ENCODE measurements at places on chromosomes 12 and 14.

DNA sequence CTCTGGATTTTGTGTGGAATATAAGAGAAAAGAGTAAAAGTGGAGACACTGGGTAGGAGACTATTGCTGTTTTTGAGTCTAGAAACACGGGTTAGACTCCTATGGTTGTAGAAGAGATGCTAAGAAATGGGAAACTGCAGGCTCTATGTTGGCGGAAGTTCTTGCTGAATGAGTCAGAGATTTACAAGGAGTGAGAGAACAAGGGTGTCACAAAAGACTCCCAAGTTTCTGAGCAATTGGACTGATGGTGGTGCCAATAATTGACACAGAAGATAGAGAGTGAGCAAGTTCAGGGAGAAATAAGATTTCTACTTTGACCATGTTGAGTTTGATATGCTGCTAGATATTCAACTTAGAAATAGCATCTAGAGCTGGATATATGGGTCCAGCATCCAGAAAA lies 2.6 kb upstream of the PRKD1 start:
- no peak for DNase-seq

GRCh38 chr12:106115440-106115839 lies 23.3 kb downstream of the NUAK1 start:
- no peak for DNase-seq

DNA sequence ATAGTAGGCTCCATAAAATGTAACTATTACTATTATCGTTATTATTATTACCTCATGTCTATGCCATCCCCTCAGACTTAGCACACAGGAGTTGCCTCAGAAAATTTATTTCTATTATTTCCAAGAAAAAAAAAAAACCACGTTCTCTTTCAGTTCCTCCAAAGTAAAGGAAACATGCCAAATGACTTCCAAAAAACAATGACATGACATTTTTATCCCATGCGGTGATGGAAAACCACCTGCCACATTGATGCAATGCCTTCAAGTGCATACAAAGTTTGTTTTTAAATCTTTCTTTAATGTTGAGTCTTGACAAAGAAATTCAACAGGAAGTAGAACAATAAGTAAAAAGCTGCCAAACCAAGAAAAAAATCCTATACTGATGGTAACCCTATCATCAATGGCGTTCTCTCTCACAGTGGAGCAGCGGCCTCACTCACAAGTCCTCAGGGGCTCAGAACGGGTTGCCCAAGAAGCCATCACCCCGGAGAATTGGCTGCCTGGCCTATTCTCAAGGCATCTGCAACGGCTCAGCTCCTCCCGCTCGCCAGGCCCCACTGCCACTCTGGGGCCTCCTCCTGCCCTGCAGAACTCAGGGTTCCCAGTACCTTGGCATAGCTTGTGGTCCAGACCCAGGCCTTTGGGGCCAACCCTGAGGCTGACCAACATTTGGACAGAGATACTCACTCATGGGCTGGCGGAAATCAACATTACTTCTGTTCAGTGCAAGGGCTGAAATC lies 51.9 kb downstream of the SERPINA3 start:
- no peak for DNase-seq

- DNase-seq, result no peak
Observed at GRCh38 chr12:110039085-110039807, 9.1 kb downstream of the C12orf76 start.

DNA sequence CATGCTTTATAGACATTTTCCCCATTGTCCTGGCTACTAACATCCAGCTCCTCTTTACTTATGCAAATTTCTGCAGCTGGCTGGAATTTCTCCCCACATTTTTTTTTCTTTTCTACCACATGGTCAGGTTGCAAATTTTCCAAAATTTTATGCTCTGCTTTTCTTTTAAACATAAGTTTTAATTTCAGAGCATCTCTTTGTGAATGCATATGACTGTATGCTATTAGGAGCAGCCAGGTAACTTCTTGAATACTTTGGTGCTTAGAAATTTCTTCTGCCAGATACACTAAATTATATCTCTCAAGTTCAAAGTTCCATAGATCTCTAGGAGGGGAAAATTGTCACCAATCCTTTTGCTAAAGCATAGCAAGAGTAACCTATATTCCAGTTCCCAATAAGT lies 365.9 kb downstream of the LRFN5 start:
- no peak for DNase-seq

DNA sequence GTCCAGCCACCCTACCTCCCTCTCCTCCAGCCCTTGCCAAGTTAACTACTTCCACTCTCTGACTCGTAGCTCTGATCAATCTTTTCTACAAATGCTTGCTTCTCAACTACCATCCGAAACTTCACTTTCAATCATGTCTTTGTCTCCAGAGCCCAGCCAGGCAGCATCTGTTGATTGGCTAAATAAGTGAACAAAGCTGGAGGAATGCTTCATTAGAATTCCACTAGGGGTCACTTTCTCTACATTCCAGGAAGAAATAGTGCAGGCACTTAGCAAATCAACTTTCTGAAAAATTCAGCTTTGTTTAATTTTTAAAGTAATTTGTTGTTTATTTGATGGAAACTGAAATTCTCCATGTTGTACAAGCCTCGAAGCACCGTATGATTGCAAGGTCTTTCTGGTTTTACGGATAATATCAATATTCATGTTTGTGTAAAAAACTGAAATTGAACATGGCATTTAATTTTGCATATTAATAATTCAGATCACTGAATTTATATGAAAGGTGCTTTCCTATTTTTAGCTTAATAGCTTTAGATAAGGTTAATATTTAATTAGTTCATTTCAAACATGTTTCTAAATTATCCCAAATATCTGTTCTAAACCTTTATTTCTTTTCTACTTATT lies 32.4 kb upstream of the HELB start:
- no peak for DNase-seq

DNA sequence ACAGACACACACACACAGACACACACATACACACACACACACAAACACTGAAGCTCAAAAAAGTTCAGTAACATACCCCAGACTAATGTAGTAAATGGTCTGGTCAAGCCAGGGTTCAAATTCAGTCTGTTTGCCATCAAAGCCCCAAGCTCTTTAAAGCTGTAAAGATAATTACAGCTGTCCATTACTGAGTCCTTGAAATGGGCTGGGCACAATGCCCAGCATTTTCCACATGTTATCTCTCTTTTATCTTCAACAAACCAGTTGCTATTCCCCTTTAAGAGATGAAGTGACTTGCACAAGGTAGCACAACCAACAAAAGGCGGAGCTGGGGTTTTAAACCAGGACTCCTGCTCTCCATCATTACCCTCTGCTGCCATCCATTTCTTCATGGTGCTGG lies 7.6 kb upstream of the UNC119B start:
- DNase-seq, result no peak

DNA sequence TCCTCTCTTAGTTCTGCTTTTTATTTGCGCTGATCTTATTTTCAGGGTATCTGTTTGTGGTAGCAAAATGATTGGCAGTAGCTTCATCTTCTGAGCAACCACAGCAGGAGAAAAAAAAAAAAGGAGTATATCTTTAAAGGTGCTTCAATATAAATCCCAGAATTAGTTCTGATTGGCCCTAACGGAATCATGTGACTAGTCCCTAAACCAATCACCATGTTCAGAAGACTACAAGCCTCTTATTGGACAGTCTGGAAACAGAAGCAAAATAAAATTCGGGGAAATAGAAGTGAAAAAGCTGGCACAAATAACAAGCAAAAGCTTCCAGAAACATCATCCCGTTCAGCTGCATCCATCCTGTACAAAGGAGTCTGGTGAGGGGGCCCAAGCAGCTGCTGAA lies 49.9 kb upstream of the PTPRO start:
- DNase-seq, result no peak

GRCh38 chr14:61381553-61381952 lies 60.2 kb downstream of the PRKCH start:
- DNase-seq, result no peak

- DNase-seq, result no peak
Observed at GRCh38 chr14:65962952-65963351, 523.2 kb upstream of the CCDC196 start.

- no peak for DNase-seq
Observed at GRCh38 chr14:102500158-102500662, 9.4 kb downstream of the ANKRD9 start.

- no peak for DNase-seq
Observed at GRCh38 chr14:93103392-93104080, 12.2 kb downstream of the ITPK1 start.

- no peak for DNase-seq
Observed at GRCh38 chr14:23910101-23910875, 43.3 kb upstream of the DHRS4 start.

DNA sequence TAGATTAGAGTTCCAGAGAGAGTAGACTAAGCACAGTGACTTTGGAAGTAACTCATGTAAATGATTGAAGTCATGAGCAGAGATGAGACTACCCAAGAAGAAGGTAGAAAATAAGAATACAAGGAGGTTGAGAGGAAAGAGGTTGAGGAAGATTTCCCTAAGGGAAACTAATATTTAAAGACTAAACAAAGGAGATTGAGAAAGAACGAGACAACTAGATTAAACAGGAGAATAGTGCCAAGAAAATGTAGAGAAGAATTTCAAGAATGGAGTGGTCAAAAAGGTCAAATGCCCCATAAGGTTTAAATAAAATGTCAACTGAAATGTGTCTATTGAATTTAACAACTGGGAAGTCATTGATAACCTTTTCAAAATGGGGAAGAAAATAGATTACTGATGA lies 59.0 kb downstream of the RPS29 start:
- no peak for DNase-seq

- no peak for DNase-seq
Observed at GRCh38 chr12:62726471-62726980, 208.4 kb downstream of the PPM1H start.

- DNase-seq, result no peak
Observed at GRCh38 chr12:62335796-62336195, 75.6 kb downstream of the USP15 start.

GRCh38 chr12:97321621-97322020 lies 141.0 kb upstream of the RMST start:
- DNase-seq, result no peak

GRCh38 chr14:33343016-33343415 lies 404.3 kb downstream of the NPAS3 start:
- DNase-seq, result no peak

GRCh38 chr12:70838127-70838526 lies 82.4 kb downstream of the PTPRR start:
- no peak for DNase-seq

DNA sequence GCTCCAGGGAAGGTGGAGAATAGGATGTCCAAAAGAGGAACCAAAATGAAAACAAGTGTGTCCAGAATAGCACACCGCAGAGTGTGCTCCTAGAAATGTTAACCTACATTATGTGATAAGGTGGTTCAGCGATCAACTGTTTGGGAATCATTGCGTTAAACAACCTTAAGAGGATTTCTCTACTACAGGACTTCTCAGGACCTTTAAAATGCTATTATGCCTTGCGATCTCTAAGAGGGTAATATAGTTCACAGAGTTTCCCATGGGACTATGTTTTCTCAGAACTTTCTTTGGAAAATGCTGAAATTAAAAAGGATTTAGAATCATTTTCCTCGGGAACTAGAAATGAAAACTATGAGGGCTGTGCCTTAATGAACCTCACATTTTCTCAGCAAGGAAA lies 1.8 kb downstream of the GLT8D2 start:
- no peak for DNase-seq

GRCh38 chr12:6765048-6765633 lies 1.0 kb upstream of the PTMS start:
- no peak for DNase-seq

DNA sequence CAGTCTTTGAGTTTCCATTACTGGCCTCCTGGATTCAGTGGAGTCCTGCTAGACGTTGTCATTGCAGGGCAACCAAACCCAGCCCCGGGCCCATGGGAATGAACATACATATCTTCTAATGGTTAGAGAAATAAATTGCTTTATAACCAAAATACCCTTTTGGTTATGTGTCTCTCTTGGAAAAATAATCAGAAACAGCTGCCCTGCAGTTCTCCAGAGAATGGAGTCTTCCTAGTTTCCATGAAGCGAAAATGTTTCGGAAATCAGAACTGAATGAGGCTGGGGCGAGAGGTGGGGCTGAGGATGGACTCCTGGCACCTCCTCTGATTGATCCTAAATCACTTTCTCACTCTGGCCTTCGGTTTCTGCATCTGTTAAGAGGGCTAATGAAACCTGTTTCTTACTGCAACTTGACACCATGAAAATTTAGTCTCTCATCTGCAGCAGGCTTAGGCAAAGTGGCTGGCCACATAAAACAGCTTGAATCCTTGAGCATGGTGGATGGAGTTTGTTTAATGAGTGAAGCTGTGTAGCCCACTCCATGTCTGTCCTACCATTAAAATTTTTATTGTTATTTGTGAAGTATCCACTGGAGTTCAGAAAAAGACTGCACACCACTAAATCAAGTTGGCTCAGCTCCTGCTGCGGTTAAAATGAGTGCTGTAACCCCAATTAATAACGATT lies 198.9 kb downstream of the CACNA1C start:
- DNase-seq, result no peak

DNA sequence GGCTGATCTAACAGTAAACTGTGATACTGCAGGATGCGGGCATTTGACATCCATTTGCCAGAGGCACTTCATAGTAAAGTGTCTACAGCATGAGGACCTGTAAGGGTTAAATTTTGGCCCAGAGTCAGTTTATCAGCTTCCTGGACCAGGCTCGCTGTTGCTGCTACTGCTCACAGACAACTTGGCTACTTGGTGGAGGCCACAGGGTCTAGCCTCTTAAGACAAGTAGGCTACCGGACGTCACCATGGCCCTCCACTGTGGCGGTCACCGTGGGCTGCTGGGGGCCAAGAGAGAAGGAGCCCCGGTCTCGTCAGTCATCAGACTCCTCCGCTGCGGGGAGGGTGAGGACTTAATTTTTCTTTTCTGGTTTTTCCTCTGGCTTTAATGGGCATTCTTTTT lies 117.3 kb upstream of the PZP start:
- DNase-seq, result no peak

GRCh38 chr14:51783765-51784164 lies 76.6 kb upstream of the GNG2 start:
- DNase-seq, result no peak

DNA sequence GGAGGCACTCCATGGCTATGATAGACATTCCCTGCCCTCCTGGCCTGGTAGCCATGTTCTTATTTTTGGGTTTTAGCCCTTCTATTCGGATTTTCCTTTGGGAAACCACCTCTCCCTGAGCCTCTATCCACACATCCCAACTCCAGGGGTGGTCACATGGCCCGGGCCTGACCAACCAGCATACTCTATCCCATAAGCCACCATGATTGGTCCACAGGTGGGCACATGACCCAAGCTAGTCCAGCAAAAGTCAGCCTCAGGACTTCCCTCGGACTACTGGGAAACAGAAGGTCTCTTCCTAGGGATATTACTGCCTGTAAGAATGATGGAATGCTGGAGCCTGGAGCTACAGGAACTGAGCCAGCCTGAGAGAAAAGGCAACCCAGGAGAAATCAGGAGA lies 12.5 kb downstream of the PRIMA1 start:
- no peak for DNase-seq

GRCh38 chr12:25677232-25677937 lies 124.3 kb upstream of the LMNTD1 start:
- no peak for DNase-seq
